Right hindlimb (tissue), 1 donor: ENCODE measurements at places on chromosomes 12 and 14.

- DNase-seq: peak; percentile 20
These were observed 89.2 kb downstream of the DICER1 start for GRCh38 chr14:95068080-95068479.

GRCh38 chr12:94730847-94731246 lies 80.5 kb upstream of the TMCC3 start:
- DNase-seq: no peak

- no peak for DNase-seq
These were observed 21.0 kb downstream of the TMEM116 start for GRCh38 chr12:111991946-111992345.

DNA sequence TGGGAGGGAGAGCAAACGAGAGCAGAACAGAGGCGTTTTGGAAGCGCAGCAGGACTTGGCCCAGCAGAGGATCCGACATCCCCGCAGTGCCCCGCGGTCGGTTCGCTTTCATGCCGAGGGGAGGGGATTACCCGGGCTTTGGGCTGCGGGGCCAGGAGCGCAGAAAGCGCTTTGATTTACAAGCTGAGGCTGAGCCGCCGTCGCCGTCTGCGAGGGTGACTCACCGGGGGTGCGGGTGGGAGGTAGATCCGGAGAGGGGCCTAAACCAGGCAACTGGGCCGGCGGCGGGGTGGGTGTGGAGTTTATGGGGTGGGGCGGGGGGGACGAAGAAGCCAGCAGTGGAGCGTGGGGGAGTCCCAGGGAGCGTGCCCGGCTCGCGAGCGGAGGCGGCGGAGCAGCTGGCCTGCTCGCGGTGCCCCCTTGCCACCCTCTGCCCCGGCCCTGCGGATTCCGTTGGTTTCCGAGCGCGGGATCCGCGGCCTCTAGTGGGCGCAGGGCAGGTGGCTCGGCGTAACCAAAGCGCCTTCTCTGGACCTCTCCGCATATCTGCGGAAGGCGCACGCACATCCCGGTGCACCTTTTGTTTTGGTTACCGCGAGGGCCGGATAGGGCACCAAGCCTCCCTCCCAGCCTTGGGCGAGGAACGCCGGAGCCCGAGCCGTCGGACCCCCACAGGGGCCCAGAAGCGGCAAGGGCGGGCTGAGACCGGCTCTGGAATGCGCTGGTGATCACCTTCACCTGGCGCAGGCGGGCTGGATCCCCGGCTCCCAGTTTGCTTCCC lies 2.6 kb downstream of the SIX4 start:
- DNase-seq: peak; percentile 70

- no peak for DNase-seq
These were observed 779.7 kb upstream of the FLRT2 start for GRCh38 chr14:84750284-84750683.

DNA sequence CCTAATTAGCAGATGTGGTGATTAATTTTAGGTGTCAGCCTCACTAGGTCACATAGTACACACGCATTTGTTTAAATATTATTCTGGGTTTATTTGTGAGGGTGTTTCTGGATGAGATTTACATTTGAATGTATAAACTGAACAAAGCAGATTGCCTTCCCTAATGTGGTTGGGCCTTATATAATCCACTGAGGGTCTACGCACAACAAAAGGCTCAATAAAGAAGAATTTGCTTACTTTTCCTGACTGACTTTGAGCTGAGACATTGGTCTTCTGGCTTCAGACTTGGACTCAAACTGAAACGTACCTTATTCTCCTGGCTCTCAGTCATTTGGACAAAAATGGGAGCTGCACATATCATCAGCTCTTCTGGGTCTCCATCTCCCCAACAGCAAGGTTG lies 1132.3 kb upstream of the FLRT2 start:
- DNase-seq: no peak

GRCh38 chr14:51342226-51342625 lies 102.2 kb downstream of the TMX1 start:
- no peak for DNase-seq

- peak; percentile 68 for DNase-seq
These were observed 89.8 kb downstream of the CRADD start for GRCh38 chr12:93766796-93767523.

- no peak for DNase-seq
These were observed 20.2 kb upstream of the SELPLG start for GRCh38 chr12:108653922-108654321.

DNA sequence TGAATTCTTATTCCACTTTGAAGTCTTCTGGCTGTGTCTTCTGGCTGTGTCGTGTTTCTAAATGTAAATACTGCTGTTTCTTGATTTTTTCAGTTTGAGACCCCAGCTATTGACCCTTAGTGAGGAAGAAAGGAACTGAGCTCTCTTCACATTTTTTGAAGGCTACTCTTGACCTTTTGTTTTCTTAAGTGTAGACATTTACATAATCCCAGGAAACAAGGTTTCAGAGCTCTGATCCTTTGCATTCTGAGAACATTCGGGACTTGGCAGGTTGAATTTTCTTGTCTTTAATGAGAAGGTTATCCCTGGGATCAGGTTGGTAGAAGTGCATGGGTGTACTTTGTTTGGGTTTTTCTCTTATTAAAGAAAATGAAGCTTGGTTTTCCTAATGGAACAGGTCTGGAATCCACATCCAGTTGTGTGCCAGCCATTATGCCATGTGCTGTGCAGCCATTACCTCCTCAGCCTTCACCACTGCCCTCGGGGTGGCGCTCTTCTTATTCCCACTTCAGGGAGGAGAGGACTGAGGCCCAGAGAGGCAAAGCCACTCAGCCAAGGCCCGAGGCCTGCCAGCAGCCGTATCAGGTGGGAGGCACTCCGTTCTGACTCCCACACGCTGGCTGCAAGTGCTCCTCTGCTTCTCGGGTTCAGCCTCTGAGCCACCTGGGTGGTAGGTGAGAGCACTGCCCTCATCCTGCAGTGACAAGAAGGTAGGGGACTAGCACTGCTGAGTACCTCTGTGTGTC lies 120.9 kb downstream of the BEGAIN start:
- no peak for DNase-seq

- peak; percentile 49 for DNase-seq
These were observed 9.3 kb upstream of the ITGA5 start for GRCh38 chr12:54428050-54429013.

DNA sequence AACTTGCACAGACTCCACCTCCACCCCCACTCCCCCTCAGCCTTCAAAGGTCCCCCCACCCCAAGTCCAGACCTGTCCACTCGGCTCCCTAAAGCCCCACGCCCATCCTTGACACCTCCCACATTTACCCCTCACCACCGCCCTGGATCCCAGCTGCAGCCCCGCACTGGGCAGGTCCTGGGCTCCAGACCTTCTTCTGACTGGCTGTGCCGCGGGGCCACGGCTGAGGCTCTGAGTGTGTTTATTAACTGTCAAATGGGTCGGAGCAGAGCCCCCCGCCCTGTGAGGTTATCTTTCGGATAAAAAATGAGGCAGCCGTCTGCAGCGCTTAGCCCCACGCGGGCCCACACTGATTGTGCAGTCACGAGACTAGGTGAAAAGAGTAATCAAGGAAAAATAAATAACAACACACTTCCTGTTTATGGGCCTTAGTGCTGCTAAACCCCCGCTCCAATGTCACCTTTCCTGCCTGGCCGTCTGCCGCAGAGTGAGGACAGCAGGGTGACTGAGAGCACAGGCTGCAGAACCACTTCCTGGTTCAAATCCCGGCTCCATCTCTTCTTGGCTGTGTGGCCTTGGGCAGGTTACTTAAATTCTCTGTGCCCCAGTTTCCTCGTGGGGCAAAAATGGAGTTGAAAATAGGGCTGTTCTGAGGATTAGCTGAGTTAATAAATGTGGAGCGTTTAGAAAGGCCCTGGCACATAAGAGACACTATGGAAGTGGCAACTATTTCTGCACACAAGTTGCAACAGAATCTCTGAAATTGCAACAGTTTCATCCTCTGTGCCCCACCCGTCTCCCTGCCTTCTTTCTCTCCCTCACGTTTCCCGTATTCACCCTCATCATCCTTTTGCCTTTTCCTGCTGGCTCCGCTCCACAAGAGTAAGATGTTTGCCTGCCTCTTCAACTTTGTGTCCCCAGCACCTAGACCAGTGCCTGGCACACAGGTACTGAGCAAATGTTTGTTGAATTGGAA lies 9.4 kb downstream of the SETD1B start:
- DNase-seq: no peak

- DNase-seq: no peak
These were observed 45.3 kb downstream of the FRS2 start for GRCh38 chr12:69515394-69515930.

- DNase-seq: no peak
These were observed 136.9 kb downstream of the SCARB1 start for GRCh38 chr12:124726596-124727263.

- DNase-seq: no peak
These were observed 148.8 kb upstream of the EGLN3 start for GRCh38 chr14:34099635-34100034.

DNA sequence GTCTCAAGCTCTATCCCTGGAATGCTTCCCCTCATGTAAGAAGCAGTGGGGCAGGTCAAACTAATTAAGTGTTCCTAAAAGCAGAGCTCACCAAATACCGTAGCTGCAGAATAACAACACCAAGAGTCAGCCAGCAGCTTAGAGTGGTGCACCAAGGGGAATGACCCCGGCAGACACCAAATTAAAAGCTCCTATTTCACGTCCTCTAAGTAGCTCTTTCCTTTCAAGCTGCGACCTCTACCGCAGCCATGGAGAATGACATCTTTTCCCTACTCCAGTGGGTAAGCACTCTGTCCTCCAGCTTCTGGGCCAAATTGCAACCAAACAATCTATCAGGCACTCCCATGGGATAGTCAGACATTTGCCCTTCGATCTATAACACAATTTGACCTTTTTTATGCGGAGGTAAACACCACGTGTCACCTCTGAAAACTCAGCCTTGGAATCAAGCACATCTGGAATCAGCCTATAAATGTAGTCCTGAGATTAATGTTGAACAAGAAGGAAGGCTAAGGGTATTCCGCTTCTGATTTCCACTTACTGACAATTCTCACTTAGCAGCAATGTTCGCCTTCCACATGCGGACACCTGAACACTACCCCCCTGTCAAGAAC lies 67.6 kb upstream of the CDKN3 start:
- DNase-seq: peak; percentile 60

- DNase-seq: no peak
These were observed 834.9 kb downstream of the RPS29 start for GRCh38 chr14:48751293-48751692.

DNA sequence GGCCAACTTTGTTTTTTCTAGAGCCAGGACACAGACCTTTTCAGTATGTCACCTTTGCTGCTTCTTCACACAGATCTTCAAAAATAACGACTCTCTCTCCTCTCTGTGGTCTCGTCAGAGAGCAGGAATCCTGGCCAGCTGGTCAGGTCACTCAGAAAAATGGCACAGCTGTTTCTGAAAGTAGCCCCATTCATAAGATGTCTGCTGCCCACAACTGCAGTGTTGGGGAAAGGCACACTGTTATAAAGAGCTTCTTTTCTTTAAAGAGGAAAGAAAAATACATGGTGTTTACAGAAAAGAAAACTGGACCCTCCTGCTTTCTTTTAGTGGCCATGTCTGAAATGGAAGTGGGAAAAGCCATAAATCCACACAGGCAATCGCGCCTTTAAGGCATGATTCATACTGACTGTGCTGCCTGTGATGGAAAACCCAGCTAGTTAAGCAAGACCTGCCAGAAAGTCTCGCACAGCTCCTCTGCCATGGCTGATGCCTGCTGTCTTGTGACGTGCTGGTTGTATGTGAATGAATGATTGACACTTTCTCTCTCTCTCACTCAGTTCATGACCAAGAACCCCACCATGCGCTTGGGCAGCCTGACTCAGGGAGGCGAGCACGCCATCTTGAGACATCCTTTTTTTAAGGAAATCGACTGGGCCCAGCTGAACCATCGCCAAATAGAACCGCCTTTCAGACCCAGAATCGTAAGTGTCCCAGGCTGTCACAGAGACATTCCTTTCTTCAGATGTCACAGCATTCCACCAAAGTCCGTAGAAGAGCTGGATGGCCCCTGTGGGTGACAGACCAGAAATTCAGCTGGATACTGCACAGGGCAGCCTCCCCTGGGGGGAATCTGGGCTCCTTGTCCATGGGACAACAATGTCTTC lies 147.9 kb upstream of the HIF1A start:
- DNase-seq: peak; percentile 68

DNA sequence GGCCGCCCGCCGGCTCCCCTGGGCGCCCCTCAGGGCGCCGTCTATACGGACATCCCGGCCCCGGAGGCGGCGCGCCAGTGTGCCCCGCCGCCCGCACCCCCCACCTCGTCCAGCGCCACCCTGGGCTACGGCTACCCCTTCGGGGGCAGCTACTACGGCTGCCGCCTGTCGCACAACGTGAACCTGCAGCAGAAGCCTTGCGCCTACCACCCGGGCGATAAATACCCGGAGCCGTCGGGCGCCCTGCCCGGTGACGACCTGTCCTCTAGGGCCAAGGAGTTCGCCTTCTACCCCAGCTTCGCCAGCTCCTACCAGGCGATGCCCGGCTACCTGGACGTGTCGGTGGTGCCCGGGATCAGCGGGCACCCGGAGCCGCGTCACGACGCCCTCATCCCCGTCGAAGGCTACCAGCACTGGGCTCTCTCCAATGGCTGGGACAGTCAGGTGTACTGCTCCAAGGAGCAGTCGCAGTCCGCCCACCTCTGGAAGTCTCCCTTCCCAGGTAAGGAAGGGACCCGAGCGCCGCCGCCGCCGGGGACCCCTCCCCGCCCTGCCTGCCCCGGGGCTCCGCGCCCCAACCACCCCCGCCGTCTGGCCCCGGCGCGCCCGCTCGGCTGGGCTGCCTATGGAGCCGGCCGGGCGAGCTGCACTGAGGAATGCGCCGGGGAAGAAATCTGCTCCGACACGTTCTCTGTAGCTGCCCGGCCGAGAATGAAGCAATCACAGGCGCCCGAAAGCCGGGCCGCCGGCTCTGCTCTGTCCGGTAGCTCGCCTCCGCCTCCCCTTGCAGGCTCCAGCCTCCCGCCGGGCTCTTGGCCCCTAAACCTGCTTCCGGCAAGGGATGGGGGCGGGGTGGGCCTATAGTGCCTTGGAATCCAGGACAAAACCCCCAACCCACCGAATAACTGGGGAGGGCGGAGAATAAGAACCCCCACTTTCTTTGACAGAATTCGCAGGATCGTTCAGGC lies 794 bp downstream of the HOXC13 start:
- peak; percentile 46 for DNase-seq

GRCh38 chr14:97401714-97402113 lies 604.5 kb downstream of the VRK1 start:
- DNase-seq: no peak
